ENCODE measurements at places on chromosomes 13 and 19.

GRCh38 chr13:113746143-113746525 is 12.9 kb upstream of the TMEM255B start:
- no peak for DNase-seq

DNA sequence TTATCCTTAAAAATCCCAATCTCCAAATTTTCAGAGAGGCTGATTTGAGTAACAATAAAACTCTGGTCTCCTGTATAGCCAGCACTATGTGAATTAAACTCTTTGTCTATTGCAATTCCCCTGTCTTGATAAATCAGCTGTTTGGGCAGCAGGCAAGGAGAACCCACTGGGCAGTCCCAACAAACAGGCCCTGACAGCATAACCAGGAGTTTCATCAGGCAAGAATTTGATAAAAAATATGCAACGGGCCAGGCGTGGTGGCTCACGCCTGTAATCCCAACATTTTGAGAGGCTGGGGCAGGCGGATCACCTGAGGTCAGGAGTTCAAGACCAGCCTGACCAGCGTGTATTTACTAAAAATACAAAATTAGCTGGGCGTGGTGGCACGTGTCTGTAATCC is 42.1 kb downstream of the STK24 start:
- no peak for DNase-seq

DNA sequence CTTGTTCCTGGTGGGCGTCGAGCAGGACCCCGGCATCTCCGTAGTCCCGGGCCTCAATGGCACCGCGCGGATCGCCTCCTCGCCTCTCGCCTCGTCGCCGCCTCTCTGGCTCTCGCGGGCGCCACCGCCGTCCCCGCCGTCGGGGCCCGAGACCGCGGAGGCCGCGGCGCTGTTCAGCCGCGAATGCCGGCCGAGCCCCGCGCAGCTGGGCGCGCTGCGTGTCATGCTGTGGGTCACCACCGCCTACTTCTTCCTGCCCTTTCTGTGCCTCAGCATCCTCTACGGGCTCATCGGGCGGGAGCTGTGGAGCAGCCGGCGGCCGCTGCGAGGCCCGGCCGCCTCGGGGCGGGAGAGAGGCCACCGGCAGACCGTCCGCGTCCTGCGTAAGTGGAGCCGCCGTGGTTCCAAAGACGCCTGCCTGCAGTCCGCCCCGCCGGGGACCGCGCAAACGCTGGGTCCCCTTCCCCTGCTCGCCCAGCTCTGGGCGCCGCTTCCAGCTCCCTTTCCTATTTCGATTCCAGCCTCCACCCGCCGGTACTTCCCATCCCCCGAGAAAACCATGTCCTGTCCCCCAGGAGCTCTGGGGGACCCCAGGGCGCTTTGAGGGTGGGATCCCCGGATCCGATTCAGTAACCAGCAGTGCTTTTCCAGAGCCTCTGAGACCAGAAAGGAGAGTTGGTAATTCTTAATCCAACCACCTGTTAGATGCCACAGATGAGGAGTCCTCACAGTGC is 885 bp downstream of the MLNR start:
- no peak for DNase-seq

DNA sequence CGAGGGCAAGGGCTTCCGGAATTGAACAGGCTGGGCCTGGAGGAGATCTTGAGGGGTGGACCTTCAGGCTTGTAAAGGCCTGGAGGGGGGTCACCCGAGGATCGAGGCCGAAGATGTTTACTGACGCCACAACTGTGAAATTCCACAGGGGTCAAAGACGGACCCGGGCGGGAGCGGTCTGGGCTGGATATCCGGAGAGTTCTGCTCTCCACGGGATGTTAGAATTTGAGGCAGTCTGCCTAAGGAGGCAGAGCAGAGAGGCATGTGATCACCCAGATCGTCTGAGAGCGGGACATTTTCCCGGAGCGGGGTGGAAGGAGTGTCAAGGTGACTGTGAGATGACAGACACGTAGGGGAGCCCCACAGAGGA is 13.2 kb downstream of the KLHL26 start:
- DNase-seq: no peak

DNA sequence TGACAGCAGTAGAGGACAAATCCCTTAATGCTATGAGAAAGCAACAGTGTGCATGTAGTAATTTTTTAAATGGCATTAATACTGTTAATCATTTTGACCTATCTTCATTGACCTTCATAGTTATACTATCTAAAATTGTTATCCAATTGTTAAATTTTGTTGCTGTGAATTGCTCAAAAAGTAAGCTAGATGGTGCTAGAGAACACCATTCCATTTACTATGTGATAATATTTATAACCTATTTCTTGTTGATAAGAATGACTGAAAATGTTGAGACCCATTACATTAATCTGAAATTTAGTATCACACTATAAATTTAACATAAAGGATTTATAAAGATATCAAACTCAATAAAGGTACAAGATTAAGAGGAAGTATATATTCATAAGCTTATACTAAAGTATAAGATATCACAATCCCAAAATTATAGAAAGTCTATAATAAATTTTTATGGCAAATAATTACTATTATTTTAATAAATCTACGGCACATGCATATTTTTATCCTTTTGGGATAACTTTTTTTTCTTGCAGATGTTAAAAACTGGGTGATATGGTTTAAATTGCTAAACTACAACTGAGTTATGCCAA is 1573.3 kb downstream of the PCDH9 start:
- no peak for DNase-seq

DNA sequence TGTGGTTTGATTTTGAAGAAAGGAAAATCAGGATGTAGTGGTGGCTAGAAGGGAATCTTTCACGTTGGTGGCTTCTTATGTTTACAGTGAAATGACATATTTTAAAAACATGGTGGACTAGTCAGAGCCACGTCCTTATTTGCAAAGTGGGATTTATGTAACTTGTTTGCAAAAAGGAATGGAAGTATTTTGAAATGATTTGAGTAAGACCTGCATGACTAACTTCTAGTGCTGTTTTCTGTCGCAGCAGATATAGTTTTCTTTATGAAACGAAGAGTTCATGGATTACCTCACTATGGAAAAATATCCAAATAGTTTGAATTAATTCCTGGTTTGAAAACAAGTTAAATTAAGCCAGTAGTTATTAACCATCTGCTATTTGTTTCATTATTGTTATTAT is 476.5 kb downstream of the MYO16 start:
- DNase-seq: no peak

GRCh38 chr13:113411216-113412023 is 41.9 kb downstream of the ADPRHL1 start:
- no peak for DNase-seq

GRCh38 chr19:782185-782877 is 14.9 kb upstream of the PTBP1 start:
- peak; percentile 73 for DNase-seq

DNA sequence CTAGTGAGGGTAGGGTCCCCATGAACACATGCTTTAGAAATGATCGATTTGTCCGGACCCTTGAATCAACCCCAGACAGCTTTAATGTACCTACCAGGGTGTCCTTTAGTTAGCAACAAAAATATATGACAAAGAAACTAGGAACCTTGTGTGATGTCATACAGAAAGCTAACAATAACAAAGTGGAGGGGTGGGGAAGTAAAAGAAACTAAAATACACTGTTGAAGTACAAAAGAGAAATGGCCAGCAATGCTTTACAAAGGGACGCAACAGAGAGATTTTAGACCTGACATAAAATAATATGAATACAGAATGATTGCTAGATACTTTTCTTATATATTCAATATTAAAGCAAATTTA is 40.0 kb downstream of the DZIP1 start:
- no peak for DNase-seq

- DNase-seq: peak; percentile 86
These were observed 11.3 kb downstream of the EPS8L1 start for GRCh38 chr19:55086730-55087541.

GRCh38 chr19:38213911-38214625 is 10.0 kb downstream of the DPF1 start:
- DNase-seq: no peak

DNA sequence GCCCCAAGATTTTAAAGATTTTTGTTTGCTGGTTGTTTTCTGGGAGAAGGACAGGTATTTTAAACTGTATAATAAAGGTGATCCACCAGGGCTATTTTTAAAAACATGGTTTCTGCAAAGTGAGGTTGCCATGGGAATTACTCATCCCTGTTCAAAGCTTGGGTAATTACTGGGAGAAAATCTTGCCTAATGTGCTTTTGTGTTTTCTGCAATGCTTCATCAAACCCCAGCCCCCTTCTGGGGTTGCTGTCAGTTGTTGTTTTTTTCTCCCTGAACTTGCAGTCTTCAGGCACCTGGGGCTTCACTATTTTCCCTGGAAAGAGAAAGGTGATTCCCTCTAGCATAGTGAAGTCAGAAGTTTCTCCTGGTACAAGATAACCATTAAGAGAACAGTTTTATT is 277.2 kb downstream of the NALCN start:
- no peak for DNase-seq

GRCh38 chr13:43389983-43390382 is 366.6 kb downstream of the DNAJC15 start:
- no peak for DNase-seq

- DNase-seq: no peak
These were observed 36.7 kb upstream of the RANBP3 start for GRCh38 chr19:6014551-6015135.

DNA sequence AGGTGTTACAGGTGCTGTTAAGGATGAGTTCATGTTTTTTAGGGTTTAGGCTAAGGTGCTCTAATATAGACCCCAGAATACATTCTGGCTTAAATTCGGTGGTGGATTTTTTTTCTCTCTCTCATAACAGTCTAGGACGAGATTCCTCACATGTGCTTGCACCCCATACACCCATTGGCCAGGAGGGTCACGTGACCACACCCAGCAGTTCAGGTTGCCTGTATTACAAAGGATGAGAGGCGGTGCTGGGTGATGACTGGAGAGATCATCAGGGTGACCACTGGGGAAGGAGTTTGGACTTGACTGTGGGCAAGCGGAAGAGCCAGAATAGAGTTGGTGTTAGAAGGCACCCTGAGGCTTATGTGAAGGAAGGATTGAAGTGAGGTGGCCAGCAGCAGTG is 27.7 kb downstream of the PPP2R1A start:
- no peak for DNase-seq

GRCh38 chr13:92510416-92510815 is 716.2 kb upstream of the GPC6 start:
- no peak for DNase-seq

DNA sequence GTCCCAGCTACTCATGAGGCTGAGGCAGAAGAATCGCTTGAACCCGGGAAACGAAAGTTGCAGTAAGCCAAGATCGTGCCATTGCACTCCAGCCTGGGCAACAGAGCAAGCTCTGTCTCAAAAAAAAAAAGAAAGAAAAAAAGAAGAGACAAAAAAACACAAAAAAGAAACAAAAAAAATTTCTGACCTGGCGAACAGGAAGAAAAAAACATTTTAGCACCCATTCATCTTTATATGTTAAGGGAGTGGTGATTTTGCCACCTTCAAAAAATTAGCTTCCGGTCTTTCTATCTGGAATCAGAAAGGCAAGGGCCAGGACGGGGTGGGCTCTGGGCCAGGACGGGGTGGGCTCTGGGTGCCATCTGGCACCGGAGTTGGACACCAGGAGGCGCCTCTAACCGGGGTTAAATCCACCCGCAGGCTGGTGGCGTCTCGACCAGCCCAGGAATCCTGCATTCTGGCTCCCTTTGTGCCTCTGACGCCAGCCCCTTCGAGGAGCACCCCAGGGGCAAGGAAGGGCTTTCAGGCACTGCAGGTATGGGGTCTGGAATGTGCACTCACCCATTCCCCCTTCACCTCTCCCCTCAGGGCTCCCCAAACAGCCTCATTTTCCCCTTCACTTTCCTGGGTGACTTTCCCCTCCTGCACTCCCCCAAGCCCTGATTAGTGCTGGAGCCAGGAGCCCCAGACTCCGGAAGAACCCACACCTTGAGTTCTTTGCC is 10.4 kb upstream of the ZSWIM4 start:
- DNase-seq: peak; percentile 40

DNA sequence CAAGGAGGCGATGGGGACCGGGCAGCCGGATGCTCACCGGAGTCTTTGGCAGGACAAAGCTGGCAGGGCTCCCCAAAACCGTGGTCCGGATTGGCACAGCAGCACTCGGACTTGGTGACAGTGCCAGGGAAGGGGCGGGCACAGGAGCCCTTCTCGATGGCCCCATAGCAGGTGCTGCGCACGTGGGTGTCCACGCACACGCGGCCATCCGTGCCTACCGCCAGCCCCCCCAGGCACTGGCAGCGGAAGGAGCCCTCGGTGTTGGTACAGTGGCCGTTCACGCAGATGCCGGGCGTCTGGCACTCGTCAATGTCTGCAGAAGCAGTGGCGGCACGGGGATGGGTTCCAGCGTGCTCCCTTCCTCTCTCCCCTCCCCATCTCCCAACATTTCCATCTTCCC is 17.9 kb downstream of the FBN3 start:
- DNase-seq: no peak

- DNase-seq: no peak
These were observed 435 bp upstream of the ZNF382 start for GRCh38 chr19:36604656-36605100.

DNA sequence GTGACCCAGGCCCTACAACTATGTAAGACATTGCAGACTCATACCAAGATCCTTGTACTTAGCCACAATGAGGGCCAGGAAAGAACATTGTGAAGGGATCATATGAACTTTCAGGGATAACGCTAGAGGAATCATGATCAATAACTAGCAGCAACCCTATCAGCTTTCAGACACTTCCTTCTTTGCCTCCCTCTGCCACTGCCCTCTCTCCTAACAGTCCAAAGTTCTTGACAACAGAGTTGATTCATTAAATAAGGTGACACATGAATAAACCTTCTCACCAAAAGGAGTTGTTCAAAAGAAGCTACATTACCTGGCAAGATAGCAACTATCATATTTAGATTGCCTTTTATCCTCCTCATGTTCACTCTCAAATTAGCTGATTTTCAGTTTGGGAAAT is 272.2 kb upstream of the DACH1 start:
- DNase-seq: no peak

GRCh38 chr13:38539632-38540031 is 147.2 kb upstream of the FREM2 start:
- DNase-seq: no peak

GRCh38 chr19:21023901-21024300 is 3.4 kb downstream of the ZNF430 start:
- no peak for DNase-seq

DNA sequence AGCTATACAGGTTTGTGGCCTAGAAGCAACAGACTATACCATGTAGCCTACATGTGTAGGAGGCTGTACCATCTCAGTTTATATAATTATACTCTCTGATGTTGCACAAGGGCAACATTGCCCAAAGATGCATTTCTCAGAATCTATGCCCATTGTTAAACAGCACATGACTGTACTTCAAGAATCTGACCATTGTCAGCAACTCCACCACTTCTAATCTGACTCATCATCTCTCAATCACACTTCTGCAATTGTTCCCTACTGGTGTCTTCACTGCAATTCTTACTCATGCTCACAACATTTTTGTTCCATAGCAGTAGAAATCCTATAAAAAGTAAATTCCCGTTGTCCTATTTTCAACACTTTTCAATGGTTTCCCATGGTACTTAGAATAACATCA is 63.9 kb upstream of the ATXN8OS start:
- no peak for DNase-seq
